ENCODE measurements at places on chromosomes 2 and 18.

GRCh38 chr2:157628477-157629415 is at the start of gene ACVR1C:
Gene ACVR1C (minus strand): TSS chr2:157628864. CDS start chr2:157628644, 220 bp downstream.
- no peaks in the 10 kb centered on the region for H3K27me3 ChIP-seq
- DNase-seq, result peak; percentile 58
- H3K4me1 ChIP-seq, result peaks cover 8% of the 10 kb centered on the region
- H3K27ac ChIP-seq, result no peak within 1 kb of the TSS

DNA sequence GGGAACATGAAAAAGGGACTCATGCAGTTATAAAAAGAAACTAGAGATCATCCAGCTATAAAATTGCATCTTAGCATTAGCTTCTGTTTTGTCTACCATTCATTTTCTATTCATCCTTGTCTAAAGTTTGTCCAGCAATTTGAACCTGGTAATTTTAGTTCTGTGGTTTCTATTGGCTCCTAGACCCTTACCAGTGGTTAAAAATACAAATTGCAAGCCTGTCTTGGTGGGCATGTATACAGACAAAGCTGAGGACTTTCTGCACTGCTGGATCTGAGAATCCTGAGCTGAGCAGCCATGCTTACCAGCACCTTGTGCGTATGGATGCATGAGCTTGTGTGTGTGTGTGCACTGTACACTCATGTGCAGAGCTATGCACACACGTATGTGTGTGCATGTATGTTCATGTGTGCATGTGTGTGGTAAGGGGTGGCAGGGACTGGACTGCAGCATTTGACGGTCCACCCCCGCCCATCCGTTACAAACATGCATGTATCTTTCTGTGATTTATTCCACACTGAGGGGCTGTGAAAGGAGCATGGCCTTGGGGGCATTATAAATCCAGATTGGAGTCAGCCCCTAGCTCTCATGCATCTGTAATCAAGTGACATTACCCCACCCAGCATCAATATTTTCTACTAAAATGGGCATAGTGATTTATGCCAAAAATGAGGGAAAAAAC is 144.7 kb downstream of the FAM210A start:
- DNase-seq, result no peak
- H3K4me1 ChIP-seq, result no peaks in the 10 kb centered on the region
- no peaks in the 10 kb centered on the region for H3K27me3 ChIP-seq

GRCh38 chr2:239119346-239120126 is 271.7 kb downstream of the TWIST2 start:
- H3K4me3 ChIP-seq, result no peak overlapping the region
- no peaks in the 10 kb centered on the region for H3K27me3 ChIP-seq
- no peak for DNase-seq
- peaks cover 35% of the 10 kb centered on the region for H3K36me3 ChIP-seq
- peaks cover 34% of the 10 kb centered on the region for H3K4me1 ChIP-seq

DNA sequence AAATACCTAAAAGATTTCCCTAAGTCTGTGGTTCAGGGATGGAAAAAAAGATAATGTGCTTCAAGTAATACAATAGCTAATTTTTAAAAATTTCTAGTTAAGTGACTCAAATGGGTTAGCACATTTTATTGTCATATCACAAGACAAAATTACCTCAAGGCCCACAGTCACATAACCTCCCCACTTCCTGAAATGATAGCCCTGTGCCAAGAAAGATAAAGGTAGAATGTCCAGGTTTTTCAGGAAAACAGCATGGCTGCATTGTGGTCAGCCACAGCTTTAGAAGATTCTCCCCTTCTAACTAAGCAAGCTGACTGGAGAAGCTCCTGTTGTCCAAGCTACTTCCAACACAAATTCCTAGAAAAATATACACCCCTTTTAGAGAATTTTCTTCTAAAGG is 127.1 kb upstream of the SLC35G4 start:
- peaks cover 5% of the 10 kb centered on the region for H3K27me3 ChIP-seq
- no peaks in the 10 kb centered on the region for H3K36me3 ChIP-seq
- no peak overlapping the region for H3K27ac ChIP-seq
- no peak overlapping the region for H3K4me3 ChIP-seq
- DNase-seq, result no peak

DNA sequence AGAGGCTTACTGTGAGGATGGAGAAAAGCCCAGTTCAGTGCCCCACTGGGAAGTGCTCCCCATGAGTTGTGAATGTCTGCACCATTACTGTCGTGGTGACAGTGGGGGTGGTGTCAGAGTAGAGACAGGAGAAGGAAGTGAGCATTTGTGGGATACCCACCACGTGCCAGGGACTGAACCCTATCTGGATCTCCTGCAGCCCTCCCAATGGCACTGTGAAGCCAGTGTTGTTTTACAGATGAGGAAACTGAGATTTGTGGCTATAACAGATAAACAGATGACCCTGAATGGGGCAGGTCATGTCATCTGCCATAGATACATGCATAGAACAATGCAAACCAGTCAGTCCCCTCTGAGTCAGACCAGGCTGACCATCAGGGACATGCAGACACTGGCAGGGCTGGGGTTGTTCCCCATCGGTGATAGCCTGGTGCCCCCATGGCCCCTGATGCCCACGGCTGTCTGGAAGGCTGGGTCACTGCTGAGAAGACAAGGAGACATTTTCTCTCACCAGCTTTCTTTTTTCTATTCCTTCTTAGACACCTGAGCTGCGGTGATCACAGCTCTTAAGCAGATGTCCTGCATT is 60.8 kb downstream of the EMILIN2 start:
- no peak overlapping the region for H3K4me3 ChIP-seq
- peaks cover 28% of the 10 kb centered on the region for H3K36me3 ChIP-seq
- H3K27me3 ChIP-seq, result peaks cover 19% of the 10 kb centered on the region
- peaks cover 15% of the 10 kb centered on the region for H3K4me1 ChIP-seq
- no peak overlapping the region for H3K27ac ChIP-seq

All from mesenchymal stem cell (in vitro differentiated cells and primary cell).